Activated CD4-positive, CD25-positive, alpha-beta regulatory T cell (primary cell): ENCODE measurements at places on chromosomes 7 and 10.

DNA sequence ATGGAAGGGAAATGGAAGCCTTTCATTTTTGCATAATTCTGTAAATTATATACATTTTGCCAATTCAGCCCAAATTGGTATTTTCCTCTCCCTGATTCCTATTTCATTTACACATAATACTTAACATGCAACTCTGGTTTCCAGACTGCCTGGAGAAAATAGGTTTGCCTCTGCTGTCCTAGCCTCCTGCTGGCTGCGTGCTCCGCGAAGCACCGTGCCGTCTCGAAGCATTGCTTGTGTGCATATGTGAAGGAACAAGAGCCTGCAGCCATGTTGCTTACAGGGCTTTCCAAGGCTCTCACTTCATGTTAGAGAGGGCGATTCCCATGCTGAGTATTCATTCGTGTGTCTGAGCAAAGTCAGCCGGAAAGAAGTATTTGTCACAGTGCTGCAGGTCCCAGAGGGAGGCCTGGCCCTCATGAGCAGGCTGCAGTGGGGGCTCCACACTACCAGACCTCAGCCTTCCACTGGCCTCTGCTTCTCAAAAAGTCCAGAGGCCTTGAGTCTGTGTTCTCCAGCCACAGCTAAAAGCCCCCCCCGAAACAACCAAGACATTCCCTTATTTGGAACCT, 66.5 kb downstream of the CLRN3 start:
- no peak for DNase-seq

GRCh38 chr7:14717169-14717568, 185.4 kb downstream of the DGKB start:
- DNase-seq, result no peak

- DNase-seq, result no peak
Measured at GRCh38 chr10:34150103-34150502, 665.0 kb downstream of the PARD3 start.

- no peak for DNase-seq
Measured at GRCh38 chr7:100897772-100898454, 2.2 kb upstream of the ACHE start.

DNA sequence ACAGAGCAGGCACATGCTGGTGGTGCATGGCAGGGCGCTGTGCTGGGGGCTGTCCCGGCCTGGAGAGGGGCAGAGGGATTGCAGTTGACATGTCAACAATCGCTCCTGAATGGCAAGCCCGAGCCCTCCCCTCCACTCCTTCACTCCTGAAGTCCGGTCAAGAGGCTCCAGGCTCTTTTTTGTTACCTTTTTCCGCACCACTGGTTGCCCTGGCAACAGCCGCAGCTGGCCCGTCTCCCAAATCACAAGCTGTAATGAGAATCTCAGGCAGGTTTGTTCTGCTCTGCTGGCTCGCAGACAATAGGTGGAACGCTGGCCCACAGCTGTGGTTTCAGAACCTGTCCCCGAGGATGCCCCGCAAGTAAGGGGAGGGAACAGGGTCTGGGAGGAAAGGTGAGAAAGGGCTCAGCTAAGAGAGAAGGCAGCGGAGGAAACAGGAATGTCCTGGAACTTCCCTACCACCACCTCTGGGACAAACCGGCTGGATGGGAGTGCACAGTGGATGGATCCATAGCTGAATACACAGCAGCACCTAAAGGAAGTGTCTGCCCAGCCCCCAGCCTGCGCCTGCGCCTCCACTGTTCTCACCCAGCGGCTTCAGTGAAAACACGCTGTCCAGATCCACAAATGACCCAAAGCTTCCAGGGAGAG, 58.9 kb downstream of the CALML3 start:
- DNase-seq, result no peak

- DNase-seq, result no peak
Measured at GRCh38 chr10:97883092-97883485, 33.4 kb downstream of the GOLGA7B start.

DNA sequence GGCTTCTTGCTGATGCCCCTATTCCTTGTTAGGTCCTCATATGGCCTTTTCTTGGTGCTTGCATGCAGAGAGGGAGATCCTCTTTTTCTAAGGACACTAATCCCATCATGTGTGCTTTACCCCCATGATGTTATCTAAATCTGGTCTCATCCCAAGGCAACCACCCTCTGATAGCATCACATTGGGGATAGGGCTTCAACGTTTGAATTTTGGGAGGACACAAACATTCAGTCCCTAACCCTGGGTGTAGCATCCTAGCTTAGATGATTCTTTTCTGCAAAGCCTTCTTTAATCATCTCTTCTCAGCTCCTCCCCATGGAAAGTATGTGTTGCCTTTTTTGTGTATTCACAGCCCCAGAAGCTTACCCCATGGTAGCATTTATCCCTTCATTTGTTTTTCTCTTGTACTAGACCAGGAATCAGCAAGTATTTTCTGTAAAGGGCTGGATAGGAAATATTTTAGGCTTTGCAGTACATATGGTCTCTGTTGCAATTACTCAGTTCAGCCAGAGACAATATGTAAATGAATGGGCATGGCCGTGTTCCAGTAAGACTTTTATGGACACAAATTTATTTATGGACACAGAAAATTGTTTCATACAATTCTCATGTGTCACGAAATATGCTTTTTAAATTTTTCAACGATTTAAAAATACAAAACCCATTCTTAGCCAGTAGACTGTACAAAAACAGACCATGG, 101.5 kb upstream of the CSTF2T start:
- DNase-seq, result no peak
